ENCODE measurements at places on chromosomes 5 and 9.

DNA sequence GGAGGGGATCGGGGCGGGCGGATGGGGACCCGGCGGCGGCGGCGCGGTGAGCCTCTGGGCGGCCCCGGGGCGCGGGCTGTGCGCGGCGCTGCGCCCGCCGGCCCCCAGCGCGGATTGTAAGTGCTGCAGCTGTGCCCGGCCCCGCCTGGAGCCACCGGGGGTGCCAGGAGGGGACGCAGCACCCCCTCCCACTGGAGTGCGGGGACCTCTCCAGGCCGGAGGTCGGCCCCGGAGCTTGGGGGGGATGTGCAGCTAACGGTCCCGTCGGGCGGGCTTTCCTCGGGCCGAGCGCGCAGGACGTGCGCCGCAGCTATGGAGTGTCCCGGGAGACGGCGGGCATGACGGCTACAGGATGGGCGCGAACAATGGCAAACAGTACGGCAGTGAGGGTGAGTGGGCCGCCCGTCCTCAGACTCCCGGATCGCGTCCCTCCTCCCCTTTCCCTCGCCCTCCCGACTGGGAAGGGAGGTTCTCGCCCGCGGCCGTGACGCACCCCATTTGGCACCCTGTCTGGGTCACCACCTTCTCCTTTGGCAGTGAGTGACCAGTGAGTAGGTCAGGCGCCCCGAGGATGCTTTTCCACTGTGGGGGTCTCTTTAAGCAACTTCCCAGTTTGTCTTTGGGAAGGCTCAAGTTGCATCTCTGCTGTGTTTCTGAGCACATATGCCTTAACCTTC, 483 bp downstream of the FBXL7 start:
- no peak for DNase-seq

- no peak for DNase-seq
Observed at GRCh38 chr5:88770276-88771257, 112.4 kb downstream of the MEF2C start.

DNA sequence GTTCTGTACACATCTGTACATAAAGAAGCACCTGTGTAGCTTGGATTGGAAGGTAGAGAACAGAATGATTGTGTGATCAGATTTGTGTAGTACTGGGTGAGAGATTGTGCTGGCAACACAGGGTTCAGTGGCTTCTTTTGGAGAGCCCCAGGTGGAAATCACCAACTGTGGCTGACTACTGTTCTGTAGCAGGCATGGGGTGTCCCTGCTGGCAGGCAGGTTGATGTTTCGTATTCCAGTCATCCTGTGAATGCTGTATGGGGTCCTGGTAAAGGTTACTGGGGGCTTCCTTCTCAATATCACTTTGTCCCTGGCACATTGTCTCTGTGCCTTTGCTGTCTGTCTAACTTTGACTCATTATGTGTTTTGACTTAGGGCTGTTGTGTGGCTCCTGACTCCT, 5.3 kb downstream of the ASPN start:
- no peak for DNase-seq

DNA sequence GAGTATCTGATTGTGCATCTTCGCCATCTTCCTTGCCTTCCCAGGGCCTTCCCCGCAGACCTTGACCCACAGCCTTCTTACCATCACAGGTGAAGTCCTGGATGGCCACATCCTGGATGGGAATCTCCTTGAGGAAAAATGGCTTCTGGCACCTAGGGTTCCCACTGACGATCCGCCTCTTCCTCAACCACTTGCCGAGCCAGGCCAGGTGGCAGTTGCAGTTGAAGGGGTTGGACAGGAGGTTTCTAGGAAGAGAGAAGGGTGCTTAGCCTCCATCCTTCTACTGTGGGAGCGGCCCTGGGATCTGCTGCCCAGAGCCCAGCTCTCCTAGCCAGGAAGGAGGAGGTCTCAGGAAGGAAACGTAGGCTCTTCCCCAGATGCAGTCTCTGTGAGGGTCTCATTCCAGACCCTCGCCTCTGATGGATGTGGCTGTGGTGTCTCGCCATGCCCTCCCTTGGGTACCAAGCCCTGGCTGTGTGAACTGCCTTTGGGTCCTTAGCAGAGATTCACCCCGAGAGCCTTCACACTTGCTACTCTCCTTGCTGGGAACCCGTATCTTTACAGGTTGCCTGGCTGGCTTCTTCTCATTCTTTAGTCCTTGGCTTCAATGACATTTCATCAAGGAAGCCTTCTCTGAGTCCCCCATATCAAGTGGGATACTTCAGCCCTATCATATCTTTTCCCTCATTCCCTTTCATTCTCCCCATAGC, 170.4 kb upstream of the PANK3 start:
- DNase-seq: no peak

DNA sequence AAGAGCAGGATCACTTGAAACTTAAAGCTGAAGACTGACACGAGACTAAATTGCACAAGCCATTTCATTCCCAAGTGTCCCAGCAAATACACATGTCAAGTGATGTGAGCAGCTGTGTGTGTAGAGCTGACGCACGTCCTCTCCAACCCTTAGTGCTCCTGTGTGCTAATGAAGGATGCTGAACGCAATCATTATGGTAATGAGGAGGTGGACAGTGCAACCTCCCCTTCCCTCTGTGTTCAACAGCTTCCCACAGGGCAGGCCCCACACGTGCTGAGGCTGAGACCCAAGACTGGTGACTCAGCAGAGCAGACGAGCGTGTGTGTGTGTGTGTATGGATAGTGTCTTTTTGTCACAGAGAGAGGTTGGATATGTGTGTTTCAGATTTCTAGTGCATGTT, 702.1 kb downstream of the SEMA5A start:
- DNase-seq: no peak

GRCh38 chr9:29209748-29210291, 1636.5 kb upstream of the C9orf72 start:
- DNase-seq: no peak

Data from activated T-helper 1 cell treated with Interleukin-2 at 50 U/mL for 16 hours (primary cell).